Esophagus muscularis mucosa (tissue), 4 donors: ENCODE measurements at places on chromosomes 2 and 18.

GRCh38 chr2:70985956-70986355 lies 7.5 kb downstream of the ANKRD53 start:
- H3K36me3 ChIP-seq, result peaks cover 24% of the 10 kb centered on the region
- H3K4me3 ChIP-seq, result no peak overlapping the region
- H3K27ac ChIP-seq, result no peak overlapping the region
- H3K4me1 ChIP-seq, result peaks cover 9% of the 10 kb centered on the region
- H3K27me3 ChIP-seq, result no peaks in the 10 kb centered on the region

- H3K4me1 ChIP-seq, result no peaks in the 10 kb centered on the region
- DNase-seq, result no peak
Measured at GRCh38 chr2:161919873-161920272, 154.1 kb downstream of the DPP4 start.

DNA sequence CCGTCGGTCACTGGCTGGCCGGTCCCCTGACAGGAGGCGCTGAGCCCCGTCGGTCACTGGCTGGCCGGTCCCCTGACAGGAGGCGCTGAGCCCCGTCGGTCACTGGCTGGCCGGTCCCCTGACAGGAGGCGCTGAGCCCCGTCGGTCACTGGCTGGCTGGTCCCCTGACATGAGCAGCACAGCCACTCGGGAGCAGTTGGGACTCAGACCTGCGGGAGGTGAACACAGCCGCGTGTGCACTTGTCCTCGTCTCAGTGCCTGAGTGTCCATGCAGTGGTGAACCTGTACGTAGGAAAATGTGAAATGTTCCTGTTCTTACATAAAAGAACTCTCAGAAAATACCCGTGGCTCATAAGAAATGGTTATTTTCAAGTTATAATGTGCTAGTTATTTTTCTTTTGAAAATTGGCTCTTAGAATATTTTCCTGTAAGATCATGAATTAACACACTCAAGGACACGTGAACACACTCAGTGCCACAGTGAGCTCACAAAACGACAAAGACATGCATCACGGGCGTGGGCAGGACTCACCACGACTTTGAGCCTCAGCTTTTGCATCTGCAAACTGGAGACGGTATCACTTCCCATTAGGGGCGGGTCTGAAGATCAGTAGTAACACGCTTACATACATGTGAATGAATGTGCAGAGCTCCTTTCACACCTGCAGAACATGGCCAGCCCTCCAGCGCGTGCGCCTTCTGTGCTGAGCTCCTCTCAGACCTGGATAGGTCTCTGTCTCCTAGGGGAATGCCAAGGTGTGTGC lies 21.1 kb upstream of the NFATC1 start:
- H3K36me3 ChIP-seq, result peaks cover 7% of the 10 kb centered on the region
- no peak overlapping the region for H3K4me3 ChIP-seq
- no peak overlapping the region for H3K27ac ChIP-seq
- H3K27me3 ChIP-seq, result no peaks in the 10 kb centered on the region

- H3K27ac ChIP-seq, result no peak overlapping the region
- no peak overlapping the region for H3K4me3 ChIP-seq
- no peak for DNase-seq
- no peaks in the 10 kb centered on the region for H3K27me3 ChIP-seq
- peaks cover 1% of the 10 kb centered on the region for H3K4me1 ChIP-seq
Measured at GRCh38 chr2:73856214-73856613, 27.5 kb downstream of the STAMBP start.

GRCh38 chr2:135043345-135043744 lies 3.9 kb downstream of the MAP3K19 start:
- H3K27me3 ChIP-seq, result no peaks in the 10 kb centered on the region
- H3K4me1 ChIP-seq, result no peaks in the 10 kb centered on the region
- H3K27ac ChIP-seq, result no peak overlapping the region
- no peak for DNase-seq
- no peaks in the 10 kb centered on the region for H3K36me3 ChIP-seq

- DNase-seq, result no peak
- H3K36me3 ChIP-seq, result peaks cover 7% of the 10 kb centered on the region
- H3K4me3 ChIP-seq, result no peak overlapping the region
- H3K27me3 ChIP-seq, result no peaks in the 10 kb centered on the region
- no peak overlapping the region for H3K27ac ChIP-seq
- no peaks in the 10 kb centered on the region for H3K4me1 ChIP-seq
Measured at GRCh38 chr2:15284614-15285013, 276.5 kb downstream of the NBAS start.

- no peak overlapping the region for H3K4me3 ChIP-seq
- H3K36me3 ChIP-seq, result no peaks in the 10 kb centered on the region
- H3K4me1 ChIP-seq, result peaks cover 32% of the 10 kb centered on the region
- H3K27me3 ChIP-seq, result no peaks in the 10 kb centered on the region
Measured at GRCh38 chr2:175154661-175155082, 13.3 kb downstream of the ATF2 start.

GRCh38 chr2:96146881-96147592 lies 1.8 kb upstream of the DUSP2 start:
- H3K27ac ChIP-seq, result no peak overlapping the region
- no peaks in the 10 kb centered on the region for H3K36me3 ChIP-seq
- peaks cover 50% of the 10 kb centered on the region for H3K4me1 ChIP-seq
- H3K27me3 ChIP-seq, result no peaks in the 10 kb centered on the region

DNA sequence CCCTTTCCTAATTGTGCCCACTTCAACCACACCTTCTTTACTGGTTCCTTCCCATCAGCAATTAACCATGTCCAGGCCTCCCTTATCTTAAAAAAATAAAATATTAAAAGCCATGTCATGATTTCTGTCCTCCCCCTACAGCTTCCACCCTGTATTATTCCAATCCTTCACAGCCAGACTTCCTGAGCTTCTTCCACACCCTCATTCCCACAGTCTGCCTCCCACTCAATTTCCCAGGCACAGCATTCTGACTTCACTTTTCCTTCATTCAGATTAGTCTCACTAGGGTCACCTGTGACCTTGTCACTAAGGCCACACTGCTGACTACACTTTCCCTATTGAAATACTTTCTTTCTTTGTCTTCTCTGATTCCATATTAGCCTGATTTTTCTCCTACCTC lies 159.4 kb downstream of the DIS3L2 start:
- H3K4me1 ChIP-seq, result no peaks in the 10 kb centered on the region
- no peaks in the 10 kb centered on the region for H3K36me3 ChIP-seq
- H3K4me3 ChIP-seq, result no peak overlapping the region

DNA sequence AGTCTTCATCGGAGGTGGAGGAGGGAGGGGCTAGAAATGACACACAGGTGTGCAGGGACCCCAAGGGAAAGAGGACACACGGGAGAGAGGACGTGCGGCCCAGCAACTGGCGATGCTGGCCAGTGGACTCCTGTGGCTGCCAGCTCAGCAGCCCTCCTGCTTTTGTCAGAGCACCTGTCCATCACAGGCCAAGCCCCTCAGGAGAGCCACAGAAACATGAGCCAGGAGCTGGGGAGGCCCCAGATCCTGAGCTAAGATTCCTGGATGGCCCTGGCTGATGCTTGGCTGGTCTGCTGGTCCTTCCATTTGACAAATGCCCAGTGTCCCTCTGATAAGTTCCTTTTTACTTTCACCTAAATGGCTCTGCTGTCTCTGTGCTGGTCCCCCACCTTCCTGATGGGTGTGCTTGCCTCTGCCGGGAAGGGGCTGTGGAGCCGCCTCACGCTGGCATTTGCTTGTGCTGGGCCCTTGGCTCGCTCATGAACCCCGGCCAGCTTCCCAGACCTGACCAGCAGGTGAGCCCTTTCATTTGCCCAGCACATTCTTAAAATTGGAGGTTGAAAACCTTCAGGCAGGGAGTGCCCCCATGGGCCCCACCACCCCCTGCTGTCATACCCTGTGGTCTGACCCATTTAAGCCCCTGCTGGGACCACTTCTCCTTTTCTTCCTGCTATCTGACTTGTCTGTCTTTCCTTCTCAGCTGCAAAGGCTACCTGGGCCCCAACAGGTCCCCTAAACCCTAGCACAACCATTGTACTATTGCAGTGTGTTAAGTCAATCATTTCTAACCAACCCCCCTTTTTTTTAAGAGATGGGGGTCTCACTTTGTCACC lies 37.3 kb downstream of the CYP27C1 start:
- no peak overlapping the region for H3K4me3 ChIP-seq
- no peaks in the 10 kb centered on the region for H3K4me1 ChIP-seq
- no peaks in the 10 kb centered on the region for H3K27me3 ChIP-seq
- no peak overlapping the region for H3K27ac ChIP-seq
- DNase-seq, result no peak

GRCh38 chr2:39731546-39731945 lies 47.5 kb downstream of the THUMPD2 start:
- H3K4me3 ChIP-seq, result no peak overlapping the region
- DNase-seq, result no peak
- H3K36me3 ChIP-seq, result no peaks in the 10 kb centered on the region
- no peaks in the 10 kb centered on the region for H3K27me3 ChIP-seq
- H3K27ac ChIP-seq, result no peak overlapping the region

GRCh38 chr2:207944979-207945600 lies 80.2 kb downstream of the PLEKHM3 start:
- H3K36me3 ChIP-seq, result peaks cover 14% of the 10 kb centered on the region
- DNase-seq, result no peak
- no peaks in the 10 kb centered on the region for H3K4me1 ChIP-seq

GRCh38 chr2:85828725-85829124 lies 60.1 kb downstream of the ST3GAL5 start:
- H3K27me3 ChIP-seq, result no peaks in the 10 kb centered on the region
- peaks cover 9% of the 10 kb centered on the region for H3K4me1 ChIP-seq
- H3K4me3 ChIP-seq, result no peak overlapping the region
- H3K36me3 ChIP-seq, result no peaks in the 10 kb centered on the region
- DNase-seq, result peak; percentile 12

- H3K27me3 ChIP-seq, result no peaks in the 10 kb centered on the region
- no peak for DNase-seq
- no peak overlapping the region for H3K4me3 ChIP-seq
- H3K36me3 ChIP-seq, result peaks cover 26% of the 10 kb centered on the region
- peak overlapping the region; percentile 99 for H3K27ac ChIP-seq
Measured at GRCh38 chr2:218403810-218404209, 4.1 kb downstream of the CTDSP1 start.

GRCh38 chr2:65018141-65018582 lies 29.0 kb downstream of the SLC1A4 start:
- H3K4me3 ChIP-seq, result no peak overlapping the region
- DNase-seq, result no peak
- H3K4me1 ChIP-seq, result no peaks in the 10 kb centered on the region
- no peaks in the 10 kb centered on the region for H3K27me3 ChIP-seq

DNA sequence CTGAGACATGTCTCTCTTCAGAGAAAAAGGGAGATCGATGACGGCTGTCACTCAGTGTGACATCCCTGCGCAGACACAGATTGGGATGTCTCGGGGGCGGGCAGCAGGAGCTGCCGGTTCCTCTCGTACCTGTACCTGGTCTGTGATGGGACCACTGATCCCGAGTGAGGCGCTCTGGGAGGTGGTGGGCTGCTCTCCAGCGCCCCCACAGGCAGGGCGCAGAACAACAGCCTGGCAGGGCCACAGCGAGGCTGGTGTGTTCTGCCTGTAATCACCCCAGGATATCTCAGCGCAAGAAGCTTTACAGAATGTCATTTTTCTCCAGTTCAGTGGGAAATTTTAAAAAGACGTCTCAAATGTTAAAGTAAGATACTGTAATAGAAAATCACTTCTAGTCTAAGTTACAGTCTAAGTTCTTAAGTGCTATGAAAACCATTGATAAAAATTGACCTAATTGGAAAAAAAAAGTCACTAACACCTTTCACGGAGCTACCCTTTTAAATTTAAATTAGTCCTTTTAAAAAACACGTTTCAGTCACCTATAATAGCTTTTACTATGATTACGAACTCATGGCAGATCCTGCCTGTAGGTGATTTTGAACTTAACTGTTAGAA lies 189.8 kb downstream of the SNTG2 start:
- H3K4me3 ChIP-seq, result no peak overlapping the region
- no peaks in the 10 kb centered on the region for H3K36me3 ChIP-seq
- H3K27ac ChIP-seq, result peak overlapping the region; percentile 53
- no peaks in the 10 kb centered on the region for H3K27me3 ChIP-seq

DNA sequence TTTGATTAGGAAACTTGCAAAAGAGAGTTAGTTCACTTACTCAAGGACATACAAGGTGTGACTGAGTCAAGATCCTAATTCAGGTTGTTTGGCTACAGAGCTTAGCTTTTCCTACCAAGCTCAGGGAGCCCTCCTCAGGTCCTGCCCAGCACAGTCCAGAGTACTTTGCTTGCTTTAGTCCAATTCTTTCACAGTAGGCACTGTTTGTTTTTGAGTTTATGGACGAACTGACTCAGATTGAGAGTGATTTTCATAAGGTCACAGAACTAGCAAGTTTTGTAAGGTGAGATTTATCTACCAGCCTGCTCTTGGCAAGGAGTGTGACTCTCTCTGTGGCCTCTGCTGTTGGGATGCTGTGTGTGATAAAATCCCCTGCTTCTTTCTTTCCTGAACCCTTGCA lies 310.5 kb downstream of the PTPRM start:
- peaks cover 17% of the 10 kb centered on the region for H3K4me1 ChIP-seq
- no peak for DNase-seq
- H3K4me3 ChIP-seq, result no peak overlapping the region

DNA sequence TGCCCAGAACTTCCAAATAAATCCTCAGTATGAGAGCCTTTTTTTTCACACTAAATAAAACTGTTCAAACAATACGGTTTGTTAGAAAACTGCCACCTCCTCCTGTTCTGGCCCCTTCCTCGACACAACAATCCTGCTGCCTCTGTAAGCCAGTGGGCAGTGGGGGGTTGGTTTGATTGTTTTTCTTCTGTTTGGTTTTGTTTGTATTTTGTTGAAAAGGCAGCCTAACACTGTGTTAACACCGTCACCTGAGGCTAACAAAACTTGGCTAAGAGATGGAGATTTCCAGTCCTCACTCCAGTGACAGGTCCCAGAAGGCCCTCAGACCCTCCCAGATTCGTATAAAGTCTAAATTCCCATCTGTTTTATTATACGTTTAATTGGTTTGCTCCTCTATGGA lies 402.1 kb downstream of the ZNF521 start:
- H3K4me3 ChIP-seq, result no peak overlapping the region
- H3K36me3 ChIP-seq, result no peaks in the 10 kb centered on the region
- DNase-seq, result no peak
- no peaks in the 10 kb centered on the region for H3K27me3 ChIP-seq

DNA sequence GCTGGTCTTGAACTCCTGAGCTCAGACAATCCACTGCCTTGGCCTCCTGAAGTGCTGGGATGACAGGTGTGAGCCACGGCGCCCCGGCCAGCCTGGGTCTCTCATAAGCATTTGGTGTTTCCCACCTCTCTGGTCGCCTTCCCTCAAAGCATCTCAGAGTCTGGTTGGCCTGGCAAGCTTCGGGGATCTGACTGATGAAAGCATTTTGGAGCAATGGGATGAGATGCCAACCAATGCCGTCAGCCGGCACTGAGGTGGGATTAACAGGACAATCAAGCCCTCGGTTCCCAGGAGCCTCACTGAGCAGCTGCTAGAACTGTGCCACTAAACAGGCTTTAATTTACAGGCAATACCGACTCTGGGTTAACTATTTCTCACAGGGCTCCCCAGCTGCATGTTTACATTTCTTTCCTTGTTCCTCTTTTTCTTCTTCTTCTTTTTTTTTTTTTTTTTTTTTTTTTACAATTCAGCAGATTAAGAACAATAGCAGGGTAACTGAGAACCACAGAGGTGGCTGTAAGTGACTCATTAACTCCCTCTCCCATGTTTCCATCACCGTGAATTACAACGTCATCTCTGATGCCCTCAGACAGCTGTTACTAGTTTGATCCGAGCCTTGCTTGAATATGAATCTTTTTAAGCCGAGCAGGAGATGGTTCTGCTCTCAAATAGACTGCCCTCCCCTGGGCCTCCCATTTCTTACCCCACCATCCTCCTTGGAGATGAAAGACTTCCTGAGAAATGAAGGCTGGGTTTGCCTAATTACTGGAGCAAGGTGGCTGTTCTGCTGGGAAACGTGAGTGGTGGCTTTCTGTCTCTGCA lies 37.9 kb downstream of the ODC1 start:
- H3K4me1 ChIP-seq, result peaks cover 52% of the 10 kb centered on the region
- DNase-seq, result no peak
- no peaks in the 10 kb centered on the region for H3K36me3 ChIP-seq
- H3K27ac ChIP-seq, result no peak overlapping the region
